ENCODE measurements at places on chromosomes 12 and 14.

DNA sequence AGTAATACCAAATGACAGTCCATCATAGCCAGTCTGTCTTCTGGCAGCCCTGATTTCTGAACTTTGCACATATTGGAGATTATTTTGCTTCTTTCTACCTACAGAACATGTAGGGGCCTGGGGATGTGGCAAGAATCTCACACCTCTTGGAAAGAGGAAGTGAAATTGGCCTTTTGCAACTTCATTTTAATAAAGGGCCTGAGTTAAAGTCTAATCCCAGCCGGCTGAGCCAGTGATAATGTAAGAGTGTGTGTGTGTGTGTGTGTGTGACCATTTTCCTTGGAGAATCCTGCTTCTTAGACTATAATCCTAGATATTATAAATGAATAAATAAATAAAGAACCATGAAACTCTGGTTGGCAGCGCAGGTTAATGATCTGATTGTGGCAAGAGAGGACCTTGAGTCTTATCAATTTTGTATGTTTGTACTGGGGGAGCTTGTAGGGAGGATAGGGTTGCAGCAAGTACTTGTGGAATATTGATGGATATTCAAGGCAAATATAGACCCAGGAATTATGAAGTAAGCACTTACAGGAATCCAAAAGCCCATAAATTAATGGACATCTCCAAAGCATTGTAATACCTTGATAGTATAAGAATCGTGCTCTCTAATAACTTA is 233.2 kb upstream of the AMIGO2 start:
- DNase-seq, result no peak

GRCh38 chr12:92142251-92142926 is 3.3 kb downstream of the BTG1 start:
- no peak for DNase-seq

- no peak for DNase-seq
Measured at GRCh38 chr12:6791931-6792520, 2.7 kb downstream of the CD4 start.

DNA sequence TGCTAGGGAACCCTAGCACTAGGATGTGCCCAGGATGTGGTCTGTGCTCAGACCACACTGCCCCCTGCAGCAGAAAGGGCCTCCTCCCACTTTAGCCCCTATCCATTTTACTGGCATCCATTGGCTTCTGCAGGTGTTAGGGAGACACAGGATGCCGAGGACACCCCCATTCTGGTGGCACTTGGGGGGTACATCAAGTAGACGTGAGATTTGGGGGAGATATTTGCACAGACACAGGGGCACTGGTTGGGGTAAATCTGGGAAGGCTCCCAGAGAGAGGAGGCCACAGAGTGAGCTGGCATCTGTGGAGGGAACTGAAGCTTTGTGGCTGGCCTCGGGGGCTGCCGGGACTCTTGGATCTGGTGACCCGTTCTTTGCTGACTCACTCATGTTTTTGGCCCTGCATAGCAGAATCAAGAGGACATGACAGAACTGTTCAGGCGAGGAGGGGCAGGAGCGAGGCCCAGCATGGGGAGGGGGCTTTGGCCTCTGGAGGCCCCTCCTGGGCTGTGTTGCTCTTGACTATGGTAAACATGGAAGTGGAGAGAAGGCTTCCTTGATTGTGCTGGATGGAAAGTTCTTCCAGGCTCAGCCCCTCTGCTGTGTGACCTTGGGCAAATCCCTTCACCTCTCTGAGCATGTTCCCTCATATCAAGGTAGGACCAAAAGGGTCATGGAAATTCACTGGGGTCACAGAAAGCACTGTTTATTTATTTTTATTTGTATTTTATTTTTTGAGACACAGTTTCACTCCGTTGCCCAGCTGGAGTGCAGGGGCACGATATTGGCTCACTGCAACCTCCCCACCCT is 1.8 kb downstream of the PLBD2 start:
- DNase-seq, result no peak

DNA sequence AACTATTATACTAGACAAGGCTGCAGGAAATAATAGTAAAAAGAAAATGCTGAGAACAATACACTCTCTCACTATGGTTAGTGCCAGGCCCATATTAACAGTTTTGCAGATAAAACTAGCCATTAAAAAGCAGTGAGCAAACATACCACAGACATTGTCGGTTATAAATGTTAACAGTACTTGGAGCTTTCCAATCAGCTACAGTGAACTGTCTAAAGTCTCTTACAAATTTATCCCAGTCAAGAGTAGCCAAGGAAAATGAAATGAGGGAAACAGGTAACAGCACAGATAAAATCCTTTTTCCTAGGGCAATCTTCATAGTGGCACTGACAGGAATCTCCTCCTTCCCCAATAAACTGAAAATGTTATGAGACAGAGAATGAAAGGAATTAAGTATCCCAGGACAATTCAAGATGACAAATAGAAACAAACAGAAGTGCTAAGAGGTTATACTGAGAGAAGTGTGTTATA is 30.8 kb downstream of the PAWR start:
- no peak for DNase-seq

DNA sequence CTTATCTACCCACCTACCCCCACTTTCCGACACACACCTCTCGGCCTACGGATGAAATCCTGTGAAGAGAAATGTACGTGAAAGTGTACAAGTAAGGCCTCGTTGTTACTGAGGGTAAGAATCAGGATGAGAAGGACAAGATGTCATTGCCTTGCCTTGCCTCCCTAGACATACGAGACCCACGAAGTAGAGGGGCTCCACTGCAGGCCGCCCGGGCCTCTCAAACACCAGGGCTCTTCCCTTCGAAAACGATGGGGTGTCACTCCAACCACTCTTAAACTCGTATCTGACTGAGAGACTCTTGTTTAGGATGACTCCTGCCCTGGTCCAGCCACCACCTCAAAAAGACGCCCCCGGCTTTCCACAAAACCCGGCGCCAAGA is 498 bp downstream of the RACGAP1 start:
- DNase-seq, result no peak

- DNase-seq, result peak; percentile 62
Measured at GRCh38 chr12:106170285-106170684, 31.5 kb upstream of the NUAK1 start.

- peak; percentile 76 for DNase-seq
Measured at GRCh38 chr12:46268583-46269428, at the start of gene SLC38A1. Gene SLC38A1 (minus strand): TSS chr12:46269043. CDS start chr12:46239800, 29,243 bp downstream.

DNA sequence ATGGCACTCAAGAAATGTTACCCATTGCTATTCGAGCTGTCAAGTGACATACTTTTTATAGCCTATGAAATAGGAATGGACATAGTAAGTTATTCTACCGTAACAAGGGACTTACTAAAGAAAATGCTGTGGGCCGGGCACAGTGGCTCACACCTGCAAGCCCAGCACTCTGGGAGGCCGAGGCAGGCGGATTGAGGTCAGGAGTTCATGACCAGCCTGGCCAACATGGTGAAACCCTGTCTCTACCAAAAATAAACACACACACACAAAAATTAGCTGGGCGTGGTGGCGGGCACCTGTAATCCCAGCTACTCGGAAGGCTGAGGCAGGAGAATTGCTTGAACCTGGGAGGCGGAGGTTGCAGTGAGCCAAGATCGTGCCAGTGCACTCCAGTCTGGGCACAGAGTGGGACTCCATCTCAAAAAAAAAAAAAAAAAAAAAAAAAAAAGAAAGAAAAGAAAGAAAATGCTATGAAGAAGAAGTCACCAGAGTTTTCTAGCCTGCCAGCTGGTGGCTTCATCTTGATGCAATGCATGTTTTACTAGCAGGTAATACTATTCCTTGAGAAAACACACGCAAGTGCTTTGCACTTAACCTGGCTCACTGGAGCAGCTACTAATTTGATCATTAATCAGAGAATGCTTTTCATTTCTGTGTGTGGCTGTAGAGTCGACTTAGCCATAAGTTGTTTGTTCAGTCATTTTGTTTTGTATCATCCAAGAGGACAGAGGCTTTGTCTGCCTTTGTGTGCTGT is 166.7 kb upstream of the MYL2 start:
- DNase-seq, result no peak

DNA sequence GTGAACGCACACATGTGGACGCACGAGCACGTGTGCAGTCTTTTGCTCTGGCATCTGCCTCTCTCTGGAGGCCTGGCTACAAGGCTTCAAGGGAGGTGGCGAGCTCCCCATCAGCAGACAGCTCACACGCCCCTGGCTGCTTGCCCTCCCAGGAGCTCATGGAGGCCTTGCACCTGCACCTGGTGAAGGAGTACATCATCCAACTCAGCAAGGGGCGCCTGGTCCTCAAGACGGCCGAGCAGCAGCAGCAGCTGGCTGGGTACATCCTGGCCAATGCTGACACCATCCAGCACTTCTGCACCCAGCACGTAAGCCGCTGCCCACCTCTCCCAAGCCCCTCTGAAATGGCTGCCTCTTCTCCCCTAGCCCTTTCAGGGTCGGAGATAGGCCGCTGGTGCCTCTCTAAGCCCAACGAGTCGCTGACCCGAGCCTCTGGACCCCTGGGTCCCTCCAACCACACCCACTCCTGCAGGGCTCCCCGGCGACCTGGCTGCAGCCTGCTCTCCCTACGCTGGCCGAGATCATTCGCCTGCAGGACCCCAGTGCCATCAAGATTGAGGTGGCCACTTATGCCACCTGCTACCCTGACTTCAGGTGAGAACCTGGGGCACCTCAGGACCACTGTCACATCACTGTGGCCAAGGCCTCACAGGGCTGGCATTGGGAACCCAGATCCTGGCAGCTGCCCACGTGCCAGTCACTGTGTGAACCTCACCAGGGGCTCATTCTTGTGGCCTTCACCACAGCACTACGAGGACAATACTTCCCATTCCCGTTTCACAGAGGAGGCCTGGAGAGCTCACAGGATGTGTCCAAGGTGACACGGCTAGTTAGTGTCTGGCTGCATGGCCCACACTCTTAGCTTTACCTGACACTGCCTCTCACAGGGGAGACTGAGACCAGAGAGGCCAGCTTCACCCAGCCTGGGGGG is 10.2 kb downstream of the TNFAIP2 start:
- DNase-seq, result no peak

DNA sequence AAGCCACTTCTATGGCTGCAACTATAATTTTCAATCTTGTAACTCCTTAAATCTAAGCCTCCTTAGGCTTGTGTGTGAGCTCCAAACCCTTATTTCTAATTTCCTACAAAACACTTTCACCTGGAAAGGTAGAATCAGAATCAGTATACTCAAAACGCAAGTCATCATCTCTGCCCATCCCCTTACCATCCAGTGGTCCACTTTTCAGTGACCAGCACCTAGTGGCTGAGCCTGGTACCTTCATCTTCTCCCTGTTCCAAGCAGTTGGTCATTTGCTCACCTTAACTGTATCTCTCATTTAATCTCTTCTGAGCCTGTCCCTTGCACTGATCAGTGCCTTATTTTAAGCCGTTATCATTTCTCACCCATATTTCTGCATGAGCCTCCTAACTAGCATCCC is 107.9 kb downstream of the PPM1H start:
- no peak for DNase-seq

Data from RCC 7860 (cell line).